EH (cell line): ENCODE measurements at places on chromosomes 4 and X.
A peak's percentile ranks its signal among the peaks of the same experiment; 100 is the strongest.

DNA sequence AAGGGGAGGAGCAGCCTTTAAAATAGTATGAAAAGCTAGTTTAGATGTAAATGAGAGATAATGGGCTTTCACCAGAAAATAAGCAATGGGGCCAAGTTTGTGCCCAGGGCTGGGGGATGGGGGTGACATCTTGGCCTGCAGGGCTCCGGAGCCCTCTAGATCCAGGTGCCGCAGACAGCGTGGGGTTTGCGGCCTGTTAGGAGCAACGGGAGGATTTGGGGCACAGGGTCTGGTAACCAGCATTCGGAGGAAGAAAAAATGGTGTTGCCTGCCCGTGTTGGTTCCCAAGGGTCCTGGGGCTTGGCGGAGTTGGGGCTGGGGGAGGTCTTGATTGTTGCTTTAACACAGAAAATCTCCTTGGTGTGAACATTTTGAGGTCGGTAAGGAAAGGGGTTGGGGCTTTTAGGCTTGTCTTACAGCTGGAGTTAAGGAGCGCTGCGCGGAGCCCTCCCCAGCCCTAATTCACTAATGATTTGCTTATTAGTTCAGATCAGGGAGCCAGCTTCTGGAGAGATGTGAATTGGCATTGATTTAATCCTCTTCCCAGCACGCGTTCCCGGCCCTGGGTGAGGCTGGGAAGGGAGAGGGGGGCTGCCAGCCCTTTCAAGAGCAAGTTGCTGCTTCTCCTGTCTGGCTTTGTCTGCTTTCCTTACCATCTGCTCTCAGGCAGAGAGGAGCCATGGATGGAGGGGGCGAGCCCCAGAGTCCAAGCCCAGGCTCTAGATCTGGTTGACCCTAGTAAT is 443.4 kb downstream of the BCOR start:
- DNase-seq, result no peak

- DNase-seq, result no peak
Measured at GRCh38 chr4:179095585-179096221, 1653.5 kb upstream of the AGA start.

DNA sequence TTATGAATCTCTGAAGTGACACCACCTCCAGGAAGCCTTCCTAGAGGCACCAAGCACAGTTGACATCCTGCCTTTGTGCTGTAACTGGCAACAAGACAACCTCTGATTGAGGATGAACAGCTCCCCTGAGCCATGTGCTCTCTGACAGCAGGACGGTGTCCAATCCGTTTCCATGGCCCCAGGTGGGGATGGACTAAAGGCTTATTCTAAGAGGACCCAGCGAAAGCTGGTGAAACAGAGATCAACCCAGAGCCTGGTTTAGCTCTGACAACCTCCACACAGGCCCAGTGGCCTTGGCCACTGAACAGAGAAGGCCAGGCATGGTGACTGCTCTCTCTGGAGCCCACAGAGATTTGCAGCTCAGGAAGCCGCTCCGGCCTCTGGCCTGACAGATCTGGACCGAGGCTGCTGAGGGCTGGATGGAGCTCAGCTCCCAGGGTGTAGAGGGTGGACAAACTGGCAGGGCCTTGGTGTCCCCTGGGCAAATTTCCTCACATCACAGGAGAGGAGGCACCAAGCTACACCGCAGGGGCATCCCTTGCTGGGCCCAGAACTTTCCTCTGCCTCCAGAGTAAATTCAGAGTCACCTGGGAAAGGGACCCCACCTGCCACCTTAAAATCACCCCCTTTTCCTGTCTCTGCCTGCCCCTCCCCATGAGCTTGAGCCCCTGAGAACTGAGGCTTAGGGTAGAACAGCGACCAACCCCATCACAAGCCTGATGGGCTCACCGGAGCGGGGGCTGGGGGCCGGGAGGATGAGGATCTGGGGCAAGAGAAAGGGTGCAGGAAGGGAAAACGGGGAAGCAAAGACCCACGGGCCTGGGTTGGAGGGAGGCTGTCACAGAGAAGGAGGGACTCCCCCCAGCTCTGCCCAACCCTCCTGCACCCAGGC is 40.2 kb downstream of the HMX1 start:
- DNase-seq, result no peak

DNA sequence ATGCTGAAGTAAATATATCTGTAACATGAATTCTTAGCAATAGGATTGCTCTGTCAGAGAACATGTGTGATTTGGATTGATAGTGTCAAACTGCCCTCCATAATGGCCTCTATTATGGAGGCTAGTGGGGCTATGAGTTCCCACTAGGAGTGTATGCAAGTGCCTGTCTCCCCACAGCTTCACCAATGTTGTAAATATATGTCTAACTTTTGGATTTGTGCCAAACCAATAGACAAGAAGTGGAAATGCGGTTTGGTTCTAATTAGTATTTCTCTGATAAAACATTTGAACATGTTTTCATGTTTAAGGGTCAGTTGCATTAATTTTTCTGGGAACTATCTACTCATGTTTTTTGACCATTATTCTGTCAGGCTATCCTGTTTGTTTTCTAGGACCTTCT is 28.1 kb downstream of the GPAT3 start:
- DNase-seq, result no peak

- DNase-seq, result peak; percentile 20
Measured at GRCh38 chr4:52103319-52103718, 52.2 kb downstream of the SPATA18 start.

- no peak for DNase-seq
Measured at GRCh38 chr4:24434241-24434640, 150.1 kb downstream of the DHX15 start.

DNA sequence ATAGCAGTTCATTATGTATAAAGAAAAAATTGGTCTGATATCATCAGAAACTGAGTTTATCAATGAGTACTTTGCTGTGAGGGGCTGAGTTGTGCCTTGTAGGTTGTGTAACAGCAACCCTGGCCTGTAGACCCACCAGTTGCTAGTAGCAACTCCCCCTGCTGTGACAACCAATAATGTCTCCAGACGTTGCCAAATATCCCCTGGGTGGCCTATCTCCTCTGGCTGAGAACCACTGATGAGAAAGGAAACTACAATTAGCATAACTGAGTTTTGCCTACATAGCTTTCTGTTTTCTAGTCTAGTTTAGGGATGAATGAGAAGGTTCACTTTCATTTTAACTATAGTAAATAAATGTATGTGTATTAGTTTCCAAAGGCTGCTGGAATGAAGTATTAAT is 234.1 kb downstream of the CPE start:
- no peak for DNase-seq

DNA sequence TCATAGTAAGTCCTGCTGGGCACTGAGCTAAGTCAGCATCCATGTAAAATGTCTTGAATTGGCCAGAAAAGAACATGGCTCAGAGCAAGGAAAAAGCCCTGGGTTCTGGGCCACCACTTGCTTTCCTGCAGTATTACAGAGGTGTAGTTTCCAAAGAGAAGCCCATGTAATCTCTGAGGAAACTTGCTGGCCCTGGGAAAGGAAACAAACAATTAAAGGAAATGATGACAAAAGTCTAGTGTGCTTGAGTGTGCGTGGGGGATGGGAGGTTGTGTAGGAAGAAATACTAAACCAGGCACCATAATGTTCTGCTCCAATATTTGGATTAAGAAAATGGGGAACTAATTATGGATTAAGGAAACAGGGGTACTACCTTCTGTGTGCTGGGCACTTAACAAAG is 39.5 kb upstream of the SMIM10L2A start:
- no peak for DNase-seq

GRCh38 chr4:88729146-88729760 is 31.6 kb upstream of the NAP1L5 start:
- DNase-seq, result no peak

DNA sequence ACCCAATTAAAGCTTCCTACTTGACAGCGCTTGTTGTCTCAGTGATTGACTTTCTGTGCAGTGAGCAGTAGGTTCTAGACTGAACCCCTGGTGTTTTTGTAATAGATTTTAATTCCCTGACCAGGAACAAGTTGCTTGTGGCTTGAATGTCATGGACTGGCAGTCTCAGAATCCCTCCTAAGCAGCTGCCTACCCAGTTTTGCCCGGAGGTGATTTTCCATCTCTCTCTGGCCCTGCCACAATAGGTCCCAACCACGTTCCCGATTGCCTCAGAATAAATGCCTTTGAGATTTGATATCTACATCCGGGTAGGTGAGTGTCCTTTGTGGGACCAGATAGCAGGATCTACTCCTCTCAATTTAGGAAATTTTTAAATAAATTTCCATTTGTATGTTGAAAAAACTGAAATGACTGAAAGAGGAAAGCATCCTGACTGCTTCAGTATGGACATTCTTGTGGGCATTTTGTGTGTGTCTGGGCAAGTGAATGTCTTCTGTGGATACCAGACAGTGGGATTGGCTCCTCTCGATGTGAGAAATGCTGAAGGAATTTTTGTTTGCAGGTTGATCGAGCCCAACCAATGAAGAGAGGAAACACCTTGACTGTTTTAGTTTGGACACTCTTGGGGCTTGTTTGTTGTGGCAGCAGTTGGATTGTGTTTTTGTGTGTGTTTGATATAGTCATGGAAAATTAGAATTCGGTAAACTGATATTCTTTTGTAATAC is 1607.4 kb downstream of the C4orf33 start:
- DNase-seq, result no peak

GRCh38 chrX:141960578-141960977 is 56.9 kb downstream of the MAGEC1 start:
- DNase-seq, result peak; percentile 2

GRCh38 chr4:165627128-165627527 is 245.9 kb upstream of the TLL1 start:
- DNase-seq, result no peak

- DNase-seq, result no peak
Measured at GRCh38 chr4:80197601-80198440, 518 bp downstream of the PRDM8 start.

DNA sequence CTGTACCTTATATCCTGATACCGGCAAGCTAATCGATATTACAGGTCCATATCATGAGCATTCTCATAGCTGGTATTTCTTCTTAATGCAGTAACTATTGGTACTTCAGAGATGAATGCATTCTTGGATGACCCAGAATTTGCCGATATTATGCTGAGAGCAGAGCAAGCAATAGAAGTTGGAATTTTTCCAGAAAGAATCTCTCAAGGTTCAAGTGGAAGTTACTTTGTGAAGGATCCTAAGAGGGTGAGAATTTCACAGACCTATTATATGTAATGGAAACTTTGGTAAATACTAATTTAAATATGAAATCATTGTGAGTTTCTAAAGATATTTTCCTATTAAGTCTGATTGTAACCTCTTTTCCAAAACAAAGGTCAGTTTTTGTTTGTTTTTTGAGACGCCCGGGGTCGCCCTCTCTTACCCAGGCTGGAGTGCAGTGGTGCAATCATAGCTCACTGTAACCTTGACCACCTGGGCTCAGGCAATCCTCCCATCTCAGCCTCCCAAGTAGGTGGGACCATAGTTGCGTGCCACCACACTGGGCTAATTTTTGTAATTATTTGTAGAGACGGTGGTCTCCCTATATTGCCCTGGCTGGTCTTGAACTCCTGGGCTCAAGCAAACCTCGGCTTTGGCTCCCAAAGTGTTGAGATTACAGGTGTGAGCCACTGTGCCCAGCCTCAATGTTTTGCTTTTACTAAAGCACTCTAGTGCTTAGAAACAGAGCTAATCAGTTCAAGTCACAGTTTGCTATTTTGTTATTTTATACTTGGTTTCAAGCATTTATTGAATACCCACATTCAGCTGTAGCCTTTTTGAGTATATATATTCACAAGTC is 18.6 kb downstream of the PI4K2B start:
- DNase-seq, result no peak

DNA sequence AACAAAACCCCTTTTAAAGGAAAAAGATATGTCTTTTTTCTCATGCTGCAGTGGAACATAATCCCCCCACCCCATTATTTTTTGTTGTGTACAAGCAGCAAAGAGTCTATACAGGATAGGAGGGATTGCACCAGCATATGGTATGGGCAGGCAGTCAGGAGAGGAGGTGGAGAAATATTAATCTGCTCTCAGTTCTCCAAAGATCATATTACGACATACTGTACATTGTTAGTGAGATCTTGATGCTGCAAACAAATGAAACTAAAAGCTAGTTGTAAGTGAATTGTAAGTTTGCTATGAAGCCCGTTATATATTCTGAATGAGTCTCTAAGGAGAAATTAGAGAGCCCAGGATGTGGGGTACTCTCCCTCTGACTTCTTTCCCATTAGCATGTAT is 75.3 kb downstream of the RAPGEF2 start:
- DNase-seq, result peak; percentile 46

- peak; percentile 88 for DNase-seq
Measured at GRCh38 chrX:20514358-20514757, 247.6 kb upstream of the RPS6KA3 start.

GRCh38 chrX:9301836-9302235 is 163.0 kb upstream of the TBL1X start:
- no peak for DNase-seq

GRCh38 chrX:18810416-18810815 is 103.0 kb downstream of the PPEF1 start:
- DNase-seq, result no peak

DNA sequence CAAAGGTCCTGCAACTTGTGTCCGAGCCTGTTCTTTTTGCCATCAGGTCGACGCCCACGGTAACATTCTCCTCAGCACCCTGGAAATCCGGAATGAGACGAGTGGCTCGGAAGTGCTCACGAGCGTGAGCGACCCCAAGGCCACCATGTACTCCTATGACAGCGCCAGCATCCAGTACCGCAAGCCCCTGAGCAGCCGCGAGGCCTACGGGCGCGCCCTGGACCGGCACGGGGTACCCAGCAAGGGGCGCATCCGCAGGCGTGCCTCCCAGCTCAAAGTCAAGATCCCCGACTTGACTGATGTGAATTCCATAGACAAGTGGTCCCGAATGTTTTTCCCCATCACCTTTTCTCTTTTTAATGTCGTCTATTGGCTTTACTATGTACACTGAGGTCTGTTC is 37.9 kb downstream of the COMMD8 start:
- no peak for DNase-seq

GRCh38 chr4:151522866-151523519 is 114.0 kb downstream of the FHIP1A start:
- DNase-seq, result no peak

- DNase-seq, result peak; percentile 34
Measured at GRCh38 chr4:107094332-107094731, 58.2 kb upstream of the DKK2 start.

DNA sequence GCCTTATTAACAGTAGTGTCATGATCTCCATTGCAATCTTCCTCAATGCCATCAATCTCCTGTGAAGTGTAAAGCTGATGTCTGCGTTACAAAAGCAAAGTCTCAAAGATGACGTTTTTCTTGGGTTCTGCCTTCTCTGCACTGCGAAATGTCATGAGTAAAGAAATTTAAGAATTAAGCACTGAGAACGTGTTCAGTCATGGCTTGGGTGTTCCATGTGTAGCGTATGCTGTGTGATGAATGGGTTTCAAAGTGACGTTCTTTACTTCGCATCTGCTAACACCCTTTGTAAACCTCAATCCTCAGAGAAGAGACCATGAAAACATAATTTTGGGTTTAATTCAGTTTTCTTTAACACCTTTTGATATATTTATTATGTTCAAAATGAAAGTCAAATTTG is 999 bp downstream of the NAP1L5 start:
- no peak for DNase-seq
